ENCODE measurements at places on chromosomes 12 and 14. TPM values are rescaled to one million over a fixed set of nuclear protein-coding genes. Genes with fewer than 3 reads are reported as not detected.

DNA sequence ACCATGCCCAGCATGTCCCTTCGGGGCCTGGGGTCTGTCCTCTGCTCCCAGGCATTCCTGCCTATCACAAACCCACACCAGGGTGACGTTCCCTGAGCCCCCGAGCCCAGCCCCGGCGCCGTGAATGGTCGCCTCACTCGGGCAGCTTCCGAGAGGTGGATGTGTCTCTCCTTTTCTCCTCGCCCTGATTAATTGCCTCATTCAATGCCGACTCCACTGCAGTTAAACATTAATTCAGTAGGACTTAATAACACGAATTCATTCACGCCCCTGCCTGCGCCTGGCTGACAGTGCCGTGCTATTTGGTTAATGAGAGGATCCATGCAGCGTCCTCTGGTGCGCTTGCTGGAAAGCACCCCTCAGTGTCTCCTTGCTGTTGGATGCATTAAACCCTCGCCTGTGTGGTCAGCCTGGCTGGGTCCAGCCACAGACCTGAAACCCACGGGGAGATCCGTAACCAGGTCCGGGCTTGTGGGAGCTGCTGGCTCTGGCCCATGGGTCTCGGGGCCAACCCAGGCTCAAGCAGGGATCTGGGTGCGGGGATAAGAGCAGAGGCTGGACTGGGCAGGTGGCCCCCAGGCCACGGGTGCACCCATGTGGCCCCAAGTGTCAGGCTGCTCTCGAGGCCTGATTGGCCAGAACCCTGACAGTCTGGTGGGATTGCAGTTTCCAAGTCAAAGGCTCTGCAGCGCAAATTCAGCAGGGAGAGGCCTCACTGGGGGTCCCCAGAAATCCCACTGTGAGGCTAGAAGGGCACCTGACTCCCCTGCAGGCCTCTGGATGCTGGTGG lies 55.4 kb downstream of the FBRSL1 start:
- no peak for DNase-seq

The IFNG-AS1 gene
- total RNA-seq = not detected

- DNase-seq = no peak
These were observed 31.3 kb downstream of the PTPRB start for GRCh38 chr12:70605976-70606375.

DNA sequence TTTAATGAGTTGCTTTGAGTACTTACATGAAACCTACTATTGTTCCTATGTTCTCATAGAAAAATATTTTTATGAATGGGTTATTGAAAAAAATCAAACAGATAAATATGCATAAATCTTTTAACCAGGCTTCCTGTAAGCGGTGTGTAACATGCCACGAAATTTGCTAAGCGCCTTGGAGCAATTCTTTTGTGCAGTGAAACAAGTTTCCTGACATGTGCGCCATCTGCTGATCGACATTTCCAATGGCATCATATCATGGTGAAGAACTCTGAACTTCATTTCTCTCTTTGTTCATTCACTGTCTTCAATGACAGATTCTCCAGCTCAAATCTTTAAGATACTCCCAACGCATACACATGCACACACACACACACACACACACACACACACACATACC lies 145.6 kb upstream of the NAV3 start:
- DNase-seq = no peak

DNA sequence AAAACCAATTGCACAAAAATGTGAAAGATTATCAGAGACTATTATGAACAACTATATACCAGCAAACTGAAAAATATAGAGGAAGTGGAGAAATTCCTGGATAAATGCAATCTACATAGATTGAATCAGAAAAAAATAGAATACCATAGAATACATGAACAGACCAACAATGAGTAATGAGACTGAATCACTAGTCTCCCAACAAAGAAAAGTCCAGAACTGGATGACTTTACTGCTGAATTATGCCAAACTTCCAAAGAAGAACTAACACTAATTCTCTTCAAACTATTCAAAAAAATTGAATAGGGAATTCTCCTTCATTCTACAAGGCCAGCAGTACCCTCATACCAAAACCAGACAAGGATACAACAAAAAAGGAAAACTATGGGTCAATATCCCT lies 60.6 kb downstream of the GUCY2C start:
- no peak for DNase-seq

DNA sequence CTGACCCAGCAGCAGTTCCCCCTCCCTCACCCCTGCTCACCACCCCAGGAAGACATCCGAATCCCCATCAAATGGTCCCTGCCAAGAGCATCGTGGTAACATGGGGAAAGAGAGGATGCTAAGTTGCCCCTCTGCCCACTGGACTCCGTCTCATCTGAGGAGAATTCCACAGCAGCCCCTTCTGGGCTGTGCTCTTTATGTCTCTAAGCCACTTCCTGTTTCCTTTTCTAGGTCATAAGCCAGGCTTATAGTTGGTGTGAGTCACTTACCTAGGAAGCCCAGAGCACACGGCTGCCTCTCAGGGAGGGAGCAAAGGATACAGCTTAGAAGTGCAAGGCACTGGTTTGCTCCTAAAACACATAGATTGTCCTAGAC lies 76.0 kb downstream of the VCPKMT start:
- no peak for DNase-seq
